ENCODE measurements at places on chromosomes 6 and 20.
A peak's percentile ranks its signal among the peaks of the same experiment; 100 is the strongest.

GRCh38 chr6:16657768-16658167 is 103.5 kb downstream of the ATXN1 start:
- no peak for DNase-seq

DNA sequence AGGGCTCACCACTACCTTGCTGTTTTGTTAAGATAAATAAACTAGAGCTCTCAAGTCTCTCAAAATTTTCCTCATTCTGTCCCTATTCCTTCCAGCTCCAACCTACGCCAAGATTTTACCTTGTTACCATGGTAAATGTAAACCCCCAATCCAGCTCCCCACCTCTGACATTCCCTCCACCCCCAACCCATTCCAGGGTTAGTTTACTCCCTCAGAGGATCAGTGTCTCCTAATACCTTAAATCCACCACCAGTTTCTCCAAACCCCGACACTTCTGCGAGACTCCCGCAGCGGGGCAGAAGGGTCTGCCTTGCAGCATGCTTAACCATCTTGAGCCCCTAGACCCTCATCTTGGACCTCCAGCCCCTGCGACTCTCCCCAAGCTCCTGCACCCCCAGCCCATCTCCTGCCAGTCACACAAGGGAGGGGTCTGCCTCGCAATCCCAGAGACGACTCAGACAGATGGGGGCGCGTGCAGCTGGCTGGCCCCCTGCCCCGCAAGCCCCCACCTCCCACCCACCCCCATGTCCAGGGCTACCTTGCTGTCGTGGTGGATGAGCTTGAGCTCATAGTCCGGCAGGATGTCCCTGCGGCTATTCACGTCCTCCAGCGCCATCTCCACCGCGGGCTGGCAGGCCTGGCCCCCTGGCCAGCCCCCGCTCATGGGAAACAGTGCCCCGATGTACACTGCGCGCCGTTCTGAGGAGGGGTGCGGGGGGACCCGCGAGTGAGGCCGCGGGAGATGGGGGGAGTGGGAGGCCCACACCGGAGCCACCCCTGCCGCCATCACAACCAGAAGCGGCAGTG is 5.8 kb downstream of the GABBR1 start:
- DNase-seq = no peak

GRCh38 chr20:32391003-32391402 is 32.9 kb downstream of the ASXL1 start:
- DNase-seq = no peak

DNA sequence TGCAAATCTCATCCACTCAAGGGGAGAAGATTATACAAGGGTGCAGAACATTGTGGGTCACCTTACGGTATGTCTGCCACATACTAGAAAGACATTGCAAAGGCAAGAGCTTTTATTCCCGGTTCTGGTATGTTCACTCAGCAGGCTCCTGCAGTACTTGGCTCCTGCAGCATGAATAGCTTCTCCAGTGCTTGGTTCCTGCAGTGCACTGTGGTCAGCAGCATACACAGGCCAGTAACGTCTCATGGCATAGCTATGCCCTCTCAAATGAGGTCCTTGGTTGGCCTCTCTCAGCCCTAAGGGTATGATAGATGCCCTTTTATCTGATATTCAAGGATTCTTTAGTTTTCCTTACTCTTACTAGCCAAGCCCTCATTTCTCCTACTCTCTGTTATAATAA is 12.6 kb downstream of the TCP11 start:
- DNase-seq = no peak

DNA sequence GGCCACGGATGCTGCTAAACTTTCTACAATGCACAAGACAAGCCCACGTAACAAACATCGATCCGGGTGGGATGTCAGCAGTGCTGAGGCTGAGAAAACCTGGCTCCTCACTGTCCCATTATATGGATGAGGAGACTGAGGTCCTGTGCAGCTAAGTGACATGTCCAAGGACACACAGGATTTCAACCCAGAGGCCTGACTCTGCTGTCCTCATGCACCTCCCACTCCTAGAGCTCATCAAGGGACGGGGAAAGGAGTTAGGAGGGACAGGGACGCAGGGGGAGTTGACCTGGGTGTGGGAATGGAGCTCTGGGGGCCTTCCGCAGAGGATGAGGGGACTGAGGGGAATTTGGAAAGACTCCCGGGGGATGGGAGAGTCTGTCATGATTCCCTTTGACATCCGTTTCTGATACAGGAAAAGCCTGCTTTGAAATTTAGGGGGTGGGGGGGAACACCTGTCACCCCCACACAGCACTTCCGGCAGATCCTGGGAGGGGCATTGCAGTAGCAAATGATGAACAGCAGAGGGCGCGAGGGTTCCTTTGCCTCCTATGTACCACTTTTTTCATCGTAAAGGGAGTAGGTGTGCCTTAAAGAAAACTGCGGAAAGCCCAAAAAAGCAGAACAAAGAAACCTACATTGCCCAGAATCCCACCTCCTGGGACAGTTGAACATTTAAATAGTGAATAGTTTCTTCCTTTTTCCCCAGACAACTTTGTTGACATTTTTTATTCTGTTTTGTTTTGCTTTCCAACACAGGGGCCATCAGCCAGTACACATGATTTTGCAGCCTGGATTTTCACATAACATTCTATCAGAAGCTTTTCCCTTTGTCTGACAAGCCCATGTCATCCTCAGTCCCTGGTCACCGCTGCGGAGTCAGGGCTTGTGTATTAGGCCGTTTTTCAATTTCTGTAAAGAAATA is 48.6 kb downstream of the SLC2A10 start:
- DNase-seq = peak; percentile 60

DNA sequence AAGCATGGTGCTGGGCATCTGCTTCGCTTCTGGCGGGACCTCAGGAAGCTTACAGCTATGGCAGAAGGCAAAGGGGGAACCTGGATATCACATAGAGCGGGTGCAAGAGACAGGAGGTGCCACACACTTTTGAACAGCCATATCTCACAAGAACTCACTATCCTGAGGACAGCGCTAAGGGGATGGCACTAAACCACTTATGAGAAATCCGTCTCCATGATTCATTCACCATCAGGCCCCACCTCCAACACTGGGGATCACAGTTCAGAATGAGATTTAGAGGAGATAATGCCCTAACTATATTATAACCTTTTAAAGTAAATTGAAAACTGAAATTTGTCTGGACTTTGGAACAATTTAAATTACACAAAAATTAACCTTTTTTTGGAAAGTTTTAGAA is 37.8 kb upstream of the SUMO4 start:
- no peak for DNase-seq

- no peak for DNase-seq
These were observed 80.6 kb downstream of the FNDC1 start for GRCh38 chr6:159249752-159250151.

DNA sequence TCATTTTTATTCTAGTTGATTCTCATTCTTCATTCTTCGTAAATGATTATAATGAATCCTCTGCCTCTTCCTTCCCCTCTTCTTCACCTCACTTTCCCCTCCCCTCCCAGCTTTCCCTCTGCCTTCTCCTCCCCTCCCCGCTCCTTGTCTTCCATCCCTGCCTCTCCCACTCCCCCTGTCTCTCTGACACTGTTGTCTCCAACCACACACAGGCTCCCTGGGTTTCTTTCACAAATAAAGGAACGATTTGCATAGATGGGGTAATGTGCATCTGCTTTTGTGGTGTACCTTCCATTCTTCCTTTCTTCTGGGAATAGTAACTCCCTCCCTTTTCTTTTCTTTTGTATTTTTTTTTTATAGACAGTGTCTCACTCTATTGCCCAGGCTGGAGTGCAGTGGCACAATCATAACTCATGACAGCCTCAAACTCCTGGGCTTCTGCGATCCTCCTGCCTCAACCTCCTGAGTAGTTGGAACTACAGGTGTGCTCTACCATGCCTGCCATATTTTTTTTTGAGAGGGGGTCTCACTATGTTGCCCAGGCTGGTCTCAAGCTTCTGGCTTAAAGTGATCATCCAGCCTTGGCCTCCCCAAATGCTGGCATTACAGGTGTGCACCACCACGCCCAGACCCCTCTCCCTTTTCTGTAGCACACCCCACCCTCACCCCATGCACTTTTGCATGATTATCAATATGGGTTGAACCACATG is 318.6 kb downstream of the PRKN start:
- DNase-seq = no peak

DNA sequence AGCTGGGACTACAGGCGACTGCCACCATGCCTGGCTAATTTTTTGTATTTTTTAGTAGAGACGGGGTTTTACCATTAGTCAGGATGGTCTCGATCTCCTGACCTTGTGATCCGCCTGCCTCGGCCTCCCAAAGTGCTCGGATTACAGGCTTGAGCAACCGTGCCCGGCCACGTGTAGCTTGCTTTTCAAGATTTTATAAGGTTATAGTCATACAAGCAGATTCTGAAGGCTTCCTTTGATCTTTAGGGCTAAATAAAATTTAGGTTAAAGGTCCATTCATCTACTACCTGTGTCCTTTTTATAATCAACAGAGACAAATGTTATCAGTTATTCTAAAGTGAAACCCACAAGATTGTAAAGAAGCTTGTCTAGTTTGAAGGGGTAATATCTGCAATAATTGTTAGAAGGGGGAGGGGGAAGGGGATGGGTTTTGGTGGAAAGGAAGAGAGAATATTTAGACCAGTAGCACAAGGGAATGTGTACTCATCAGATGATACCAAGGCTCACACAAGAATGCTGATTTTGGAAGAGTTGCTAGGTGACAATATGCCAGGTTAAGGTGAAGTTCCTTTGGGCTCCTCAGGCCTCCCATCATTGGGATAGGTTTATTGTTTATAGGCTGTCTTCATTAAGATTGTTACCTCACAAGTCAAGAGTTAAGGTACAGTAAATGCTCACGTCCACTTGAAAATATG is 284.7 kb downstream of the ALDH8A1 start:
- no peak for DNase-seq

DNA sequence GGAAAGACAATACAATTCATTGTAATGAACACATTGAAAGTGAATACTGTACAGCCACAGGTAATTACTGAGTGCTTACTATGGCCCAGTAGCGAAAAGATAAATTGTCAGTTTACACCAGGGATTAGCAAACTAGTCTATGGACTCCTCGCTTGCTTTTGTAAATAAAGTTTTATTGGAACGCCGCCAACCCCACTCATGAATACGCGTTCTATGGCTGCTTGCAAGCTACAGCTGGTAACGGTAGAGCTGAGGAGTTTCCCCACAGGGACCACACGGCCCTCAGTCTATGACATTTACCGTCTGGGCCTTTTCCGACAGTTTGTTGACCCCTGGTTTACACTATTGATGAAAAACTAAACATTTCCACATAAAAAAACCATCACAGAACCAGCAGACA is 24.2 kb downstream of the LAMA5 start:
- DNase-seq = no peak

DNA sequence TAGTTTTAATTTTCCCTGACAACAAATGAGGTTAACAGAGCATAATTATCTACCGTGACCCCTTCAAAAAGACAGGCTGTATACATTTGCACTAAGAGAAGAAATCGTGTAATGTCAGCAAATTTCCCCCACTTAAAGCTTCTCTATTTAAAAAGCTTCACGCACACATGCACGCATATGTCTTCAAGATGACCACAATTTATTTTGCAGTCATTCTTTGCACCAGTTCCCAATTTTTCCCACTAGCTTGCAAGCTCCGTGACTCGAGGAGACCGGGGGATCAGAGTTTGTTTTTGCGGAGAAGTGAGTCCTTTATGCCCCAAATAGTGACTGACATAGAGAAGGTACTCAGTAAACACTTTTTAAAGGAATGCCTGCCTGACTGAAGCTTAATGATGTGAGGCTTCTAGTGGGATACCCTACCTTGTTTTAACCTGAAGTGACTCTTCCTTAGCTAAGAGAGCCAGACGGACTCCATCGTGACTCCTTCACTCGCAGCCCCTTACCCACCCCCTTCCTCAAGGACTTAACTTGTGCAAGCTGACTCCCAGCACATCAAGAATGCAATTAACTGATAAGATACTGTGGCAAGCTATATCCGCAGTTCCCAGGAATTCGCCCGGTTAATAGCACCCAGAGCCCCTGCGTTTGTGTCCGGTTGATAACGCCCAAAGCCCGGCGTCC is 9.3 kb upstream of the NQO2 start:
- no peak for DNase-seq

DNA sequence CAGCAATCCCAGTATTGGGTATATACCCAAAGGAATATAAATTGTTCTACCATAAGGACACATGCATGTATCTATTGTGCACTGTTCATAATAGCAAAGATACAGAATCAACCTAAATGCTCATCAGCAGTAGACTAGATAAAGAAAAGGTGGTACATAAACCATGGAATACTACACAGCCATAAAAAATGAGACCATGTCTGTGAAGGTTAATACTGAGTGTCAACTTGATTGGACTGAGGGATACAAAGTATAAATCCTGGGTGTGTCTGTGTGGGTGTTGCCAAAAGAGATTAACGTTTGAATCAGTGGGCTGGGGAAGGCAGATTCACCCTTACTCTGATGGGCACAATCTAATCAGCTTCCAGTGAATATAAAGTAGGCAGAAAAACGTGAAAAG is 86.9 kb downstream of the MAN1A1 start:
- no peak for DNase-seq

GRCh38 chr6:16136621-16137450 is 8.0 kb downstream of the MYLIP start:
- no peak for DNase-seq

DNA sequence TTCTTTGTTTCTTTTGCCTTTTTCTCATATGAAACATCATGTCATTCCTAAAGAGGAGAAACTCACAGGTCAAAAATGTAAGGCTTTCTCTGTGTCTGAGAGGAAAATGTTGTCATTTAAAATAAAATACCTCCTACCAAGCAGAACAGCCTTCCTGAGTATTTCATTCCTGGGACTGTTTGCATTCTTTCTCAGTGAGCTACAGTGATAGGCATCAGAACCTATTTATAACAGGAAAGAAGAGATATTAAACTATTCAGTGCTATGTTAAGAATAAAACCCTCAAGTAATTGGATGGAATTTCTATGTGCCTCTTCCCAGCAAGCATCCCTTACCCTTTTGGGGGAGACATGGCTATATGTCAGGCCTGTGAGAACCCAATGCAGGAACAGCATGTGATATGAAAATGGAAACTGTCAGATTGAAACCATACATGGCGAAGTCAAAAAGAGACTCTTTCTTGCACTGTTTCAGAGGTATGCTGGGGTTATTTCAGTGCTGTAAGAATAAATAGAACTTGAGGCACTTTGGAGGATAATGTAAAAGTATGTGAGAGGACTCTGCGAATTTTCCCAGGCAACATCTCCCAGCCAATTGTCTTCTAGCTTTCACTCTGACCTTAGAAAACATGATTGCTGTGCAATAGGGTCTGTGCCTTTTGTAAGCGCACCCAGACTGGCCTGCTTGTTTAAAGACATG is 133.8 kb upstream of the CCN2 start:
- no peak for DNase-seq

- DNase-seq = no peak
These were observed 92.2 kb upstream of the MPC1 start for GRCh38 chr6:166474721-166475565.

DNA sequence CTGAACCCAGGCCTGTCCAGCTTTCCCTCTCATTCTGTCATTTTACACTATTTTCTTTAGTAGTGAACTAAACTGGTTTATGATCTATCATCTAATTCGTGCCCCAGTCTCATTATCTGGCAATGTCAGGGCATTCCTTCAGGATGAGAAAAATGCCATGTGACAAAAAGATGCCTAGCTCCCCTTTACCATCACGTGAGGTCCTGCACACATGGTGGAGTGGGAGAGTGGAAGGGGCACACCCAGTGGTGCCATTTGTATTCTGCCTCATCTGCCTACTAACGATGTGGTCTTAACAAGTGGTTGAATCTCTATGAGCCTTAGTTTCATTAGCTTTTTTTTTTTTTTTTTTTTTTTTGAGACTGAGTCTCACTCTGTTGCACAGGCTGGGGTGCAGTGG is 41.2 kb downstream of the CDC5L start:
- DNase-seq = no peak

GRCh38 chr6:123658848-123659247 is 22.1 kb upstream of the TRDN start:
- no peak for DNase-seq

- no peak for DNase-seq
These were observed 82.5 kb upstream of the OGFRL1 start for GRCh38 chr6:71206089-71206488.
